ENCODE measurements at places on chromosomes 7 and 10.

DNA sequence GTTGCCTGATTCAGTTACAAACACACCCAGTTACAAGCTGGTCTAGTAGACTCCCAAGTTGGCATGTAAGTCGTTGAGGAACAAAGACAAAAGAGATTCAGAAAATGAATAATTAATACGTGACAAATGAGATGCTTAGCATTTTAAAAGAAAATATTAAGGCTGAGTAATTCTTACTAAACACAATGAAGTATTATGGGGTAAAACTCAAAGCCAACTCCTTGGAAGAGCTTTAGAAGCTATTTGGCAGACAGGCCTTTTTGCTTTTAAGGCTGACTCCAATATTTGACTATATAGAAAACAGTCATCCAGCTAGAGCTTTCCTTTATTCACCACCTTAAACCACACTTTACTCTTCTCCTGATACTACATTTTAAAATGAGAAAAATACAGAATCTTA, 5.4 kb downstream of the TRDMT1 start:
- no peak for DNase-seq

DNA sequence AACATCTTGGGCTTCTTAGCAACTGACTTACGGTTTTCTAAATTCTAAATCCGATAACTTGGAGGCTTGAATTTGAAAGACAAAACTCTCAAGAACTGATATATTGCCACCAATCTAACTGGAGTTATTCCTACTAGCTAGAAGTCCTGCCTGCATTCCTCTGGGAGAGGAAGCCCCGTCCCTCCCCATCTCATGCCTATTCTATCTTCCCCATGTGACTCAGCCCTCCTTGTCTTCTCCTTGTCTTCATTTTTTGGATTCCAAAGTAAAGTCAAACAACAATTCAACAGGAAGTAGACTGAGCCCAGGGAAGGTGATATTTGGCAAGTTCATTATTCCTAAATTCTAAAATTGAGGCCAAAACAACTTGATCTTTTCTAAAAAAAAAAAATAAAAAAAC, 587.7 kb downstream of the KCNMA1 start:
- DNase-seq: no peak

GRCh38 chr10:43409385-43410109, 561 bp upstream of the HNRNPF start:
- no peak for DNase-seq

DNA sequence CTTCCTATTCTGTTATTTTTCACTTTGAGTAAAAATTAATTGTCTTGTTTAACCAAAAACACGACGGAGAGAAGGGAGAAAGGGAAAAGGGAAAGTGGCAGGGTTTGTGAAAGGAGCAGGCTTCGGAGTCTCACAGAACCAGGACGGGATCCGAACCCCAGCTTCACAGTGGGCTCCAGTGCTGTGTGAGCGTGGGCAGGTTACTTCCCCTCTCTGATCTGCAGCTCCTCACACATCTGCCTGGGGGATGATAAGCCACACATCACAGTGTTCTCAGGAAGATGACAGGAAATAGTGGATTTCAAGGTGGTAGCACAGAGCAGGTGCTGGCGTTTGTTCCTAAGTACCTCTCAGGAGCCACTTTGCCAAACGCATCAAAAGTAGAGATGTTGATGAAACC, 94.2 kb upstream of the GPR26 start:
- DNase-seq: no peak

- DNase-seq: no peak
These were observed 18.3 kb upstream of the BHLHA15 start for GRCh38 chr7:98192781-98193457.

- DNase-seq: no peak
These were observed 46.9 kb downstream of the ATE1 start for GRCh38 chr10:121880895-121881294.

DNA sequence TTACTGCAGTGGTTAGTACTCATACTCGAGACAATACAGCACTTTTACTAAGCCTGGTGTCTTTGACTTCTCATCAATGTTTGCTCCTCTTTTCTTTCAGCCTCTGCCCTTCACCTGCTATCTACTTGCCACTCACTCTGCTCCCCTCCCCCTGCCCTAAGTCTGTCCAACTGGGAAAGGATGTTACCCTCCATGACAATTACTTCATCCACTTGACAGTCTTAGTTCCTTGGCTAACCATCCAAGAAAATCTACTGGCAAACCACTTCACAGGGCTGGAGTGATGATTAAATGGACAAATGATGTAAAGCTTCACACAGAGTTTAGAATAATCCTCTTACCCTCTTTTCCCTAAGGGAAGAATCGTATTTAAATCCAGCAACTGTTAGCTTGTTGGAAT, 8.2 kb upstream of the DLD start:
- DNase-seq: no peak

DNA sequence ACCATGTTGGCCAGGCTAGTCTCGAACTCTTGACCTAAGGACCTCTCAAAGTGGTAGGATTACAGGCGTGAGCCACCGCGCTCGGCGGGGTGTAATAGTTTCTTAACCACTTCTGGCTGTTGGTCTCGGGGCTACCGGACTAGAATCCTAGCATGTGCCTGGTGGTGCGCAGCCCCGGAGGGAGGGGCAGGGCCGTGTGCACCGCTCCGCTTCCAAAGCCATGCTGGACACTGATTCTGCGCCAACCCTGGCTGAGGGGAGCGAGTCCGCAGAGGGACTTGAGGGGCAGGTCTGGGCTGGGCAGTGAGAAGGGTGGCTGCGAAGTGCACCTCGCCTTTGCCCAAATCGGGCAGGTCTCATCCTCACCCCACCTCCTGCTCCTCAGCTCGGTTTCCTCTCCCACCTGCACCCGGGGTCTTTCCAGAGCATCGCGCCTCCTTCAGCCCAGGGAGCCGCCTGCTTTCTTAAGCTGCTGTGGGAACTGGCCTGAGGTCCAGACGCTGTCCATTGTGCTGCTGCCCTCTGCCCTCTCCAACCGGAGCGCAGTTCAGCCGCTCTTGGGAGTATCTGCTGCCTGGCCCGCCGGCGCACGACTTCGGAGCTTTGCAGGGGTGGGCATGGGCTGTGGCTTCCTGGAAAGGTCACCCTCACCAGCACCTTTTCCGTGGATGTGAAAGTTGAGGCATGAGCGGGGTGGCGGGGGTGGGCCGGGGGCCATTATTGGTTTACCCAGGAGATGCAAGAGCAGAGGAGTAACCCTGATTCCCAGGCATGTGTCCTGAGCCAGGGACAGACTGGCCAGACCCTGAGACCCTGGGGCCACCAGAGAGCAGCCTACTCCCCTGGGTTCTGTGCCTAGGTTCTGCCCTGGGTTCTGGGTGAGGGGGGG, 422.6 kb upstream of the NUPR2 start:
- DNase-seq: no peak

All from NCI-H1930 (cell line).